Germinal center (tissue), 1 donor: ENCODE measurements at places on chromosomes 2 and 18.
A peak's percentile ranks its signal among the peaks of the same experiment; 100 is the strongest.

GRCh38 chr2:14923820-14924580 lies 291.5 kb downstream of the LRATD1 start:
- DNase-seq = no peak

DNA sequence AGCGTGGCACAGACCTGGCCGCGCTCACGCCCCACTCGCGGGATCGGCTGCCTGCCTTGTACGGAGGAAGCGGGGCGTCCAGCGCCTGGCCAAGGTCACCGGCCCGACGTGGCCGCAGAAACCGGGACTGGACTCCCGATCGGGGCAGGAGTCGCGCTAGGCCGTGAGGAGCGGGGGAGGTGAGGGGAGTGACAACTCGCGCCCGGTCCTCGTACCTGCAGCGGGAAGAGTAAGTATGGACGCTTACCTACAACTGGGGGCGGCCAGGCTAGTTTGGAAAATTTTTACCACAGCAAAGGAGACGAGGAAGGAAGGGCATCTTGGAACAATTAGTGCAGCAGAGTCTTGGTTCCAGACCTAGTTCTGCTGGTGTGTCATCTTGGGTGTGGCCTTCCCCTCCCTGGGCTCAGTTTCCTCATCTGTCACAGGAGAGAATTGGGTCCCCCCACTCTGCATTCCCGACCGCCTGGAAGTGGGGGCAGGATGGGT lies 693 bp downstream of the UBE2F start:
- DNase-seq = peak; percentile 18

DNA sequence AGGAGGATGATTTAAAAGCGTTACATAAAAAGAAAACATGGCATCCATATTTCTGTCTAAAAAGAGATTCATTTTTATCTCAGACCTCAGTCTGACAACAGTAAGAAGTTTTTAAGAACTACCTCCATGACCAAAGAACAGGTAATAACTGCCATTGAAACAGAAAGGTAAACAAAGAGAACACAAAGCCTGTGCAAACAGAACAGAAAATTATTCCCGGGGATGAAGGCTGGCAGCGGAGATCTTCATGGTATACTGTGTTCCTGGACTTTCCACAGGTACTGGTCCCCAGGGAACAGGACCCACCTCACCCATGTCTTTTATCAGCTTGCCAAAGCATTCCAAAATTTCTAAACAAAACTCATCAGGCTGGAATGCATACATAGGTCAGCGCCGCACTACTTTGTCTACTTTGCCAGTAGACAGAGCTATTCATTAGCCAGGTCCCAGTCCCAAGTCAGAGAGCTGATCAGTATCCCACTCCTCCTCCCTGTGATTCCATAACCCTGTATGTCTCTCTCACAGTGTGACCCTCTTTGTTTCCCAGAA lies 277.3 kb downstream of the MBD2 start:
- no peak for DNase-seq

- no peak for DNase-seq
These were observed 45.3 kb upstream of the SPAG16 start for GRCh38 chr2:213238753-213239495.

DNA sequence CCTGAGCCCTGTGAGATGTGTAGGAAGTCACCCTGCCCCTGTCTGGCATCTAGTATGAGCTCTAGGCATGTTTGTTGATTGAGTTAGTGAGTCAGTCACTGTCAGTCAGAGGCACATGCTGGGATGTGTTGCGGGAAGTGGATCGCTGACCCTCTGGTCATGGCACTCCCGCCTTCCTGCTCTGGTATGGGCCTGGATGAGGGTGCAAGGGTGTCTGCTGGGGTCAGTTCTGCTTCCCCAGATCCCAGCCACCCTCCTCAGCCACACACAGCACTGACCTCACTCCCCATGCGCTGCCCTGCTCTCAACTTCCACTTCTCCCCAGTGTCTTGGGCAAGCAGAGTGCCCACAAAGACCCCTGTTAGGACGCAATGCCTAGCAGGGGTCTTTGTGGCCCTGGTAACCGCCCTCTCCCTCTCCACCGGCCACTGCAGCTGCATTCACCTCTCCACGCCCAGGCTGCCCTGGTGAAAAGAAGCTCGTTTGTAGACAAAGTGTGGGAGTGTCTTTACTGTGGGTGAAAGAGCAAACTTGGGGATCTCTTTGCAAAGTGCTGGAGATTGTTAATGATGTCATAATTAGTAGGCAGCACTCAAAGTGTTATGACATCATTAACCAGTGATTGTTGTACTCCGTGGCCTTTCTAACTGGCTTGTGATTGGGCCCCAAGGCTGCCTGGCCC lies 252.1 kb downstream of the LDLRAD4 start:
- no peak for DNase-seq

GRCh38 chr2:159708066-159708760 lies 4.1 kb upstream of the MARCHF7 start:
- DNase-seq = no peak
